ENCODE measurements at places on chromosomes 1 and 21. TPM values are rescaled to one million over a fixed set of nuclear protein-coding genes. Genes with fewer than 3 reads are reported as not detected.

Gene C1orf167
- total RNA-seq: not detected

Gene LCE1E
- not detected for total RNA-seq

Gene CTPS1
- 110 TPM for total RNA-seq

Gene CDCA8
- total RNA-seq: 3.8 TPM

Gene CDC20
- 14.9 TPM for total RNA-seq

Gene TACSTD2
- total RNA-seq: 0.47 TPM

Gene SPRR1A
- total RNA-seq: not detected

Gene CMPK1
- total RNA-seq: 204 TPM

Gene ZNHIT6
- 8.6 TPM for total RNA-seq

- H3K4me1 ChIP-seq: peaks cover 24% of the 10 kb centered on the region
- no peak overlapping the region for H3K27ac ChIP-seq
- H3K27me3 ChIP-seq: no peaks in the 10 kb centered on the region
- DNase-seq: no peak
- peak overlapping the region; percentile 43 for H3K4me3 ChIP-seq
These were observed 5.5 kb upstream of the PROX1 start for GRCh38 chr1:213982289-213982671.

DNA sequence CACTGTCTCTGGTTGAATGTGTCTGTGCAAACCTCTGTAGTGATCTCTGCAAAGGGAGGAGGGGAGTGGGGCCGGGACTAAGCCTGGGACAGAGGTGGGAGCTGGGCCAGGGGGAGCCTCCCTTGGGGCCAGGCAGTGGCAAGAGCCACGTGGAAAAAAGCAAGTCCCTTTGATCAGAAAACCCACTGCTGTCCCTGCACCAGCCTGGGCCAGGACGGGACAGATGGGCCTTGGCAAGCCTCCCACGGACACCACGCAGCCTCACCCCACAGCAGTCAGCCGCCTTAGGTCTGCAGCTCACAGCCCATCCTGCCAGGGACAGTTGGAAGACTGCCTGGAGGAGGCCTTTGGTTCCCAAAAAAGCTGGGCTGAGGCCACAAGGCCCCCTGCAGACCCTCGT, 11.7 kb upstream of the TRAPPC10 start:
- no peaks in the 10 kb centered on the region for H3K4me1 ChIP-seq
- no peaks in the 10 kb centered on the region for H3K36me3 ChIP-seq
- DNase-seq: peak; percentile 19
- no peaks in the 10 kb centered on the region for H3K27me3 ChIP-seq

DNA sequence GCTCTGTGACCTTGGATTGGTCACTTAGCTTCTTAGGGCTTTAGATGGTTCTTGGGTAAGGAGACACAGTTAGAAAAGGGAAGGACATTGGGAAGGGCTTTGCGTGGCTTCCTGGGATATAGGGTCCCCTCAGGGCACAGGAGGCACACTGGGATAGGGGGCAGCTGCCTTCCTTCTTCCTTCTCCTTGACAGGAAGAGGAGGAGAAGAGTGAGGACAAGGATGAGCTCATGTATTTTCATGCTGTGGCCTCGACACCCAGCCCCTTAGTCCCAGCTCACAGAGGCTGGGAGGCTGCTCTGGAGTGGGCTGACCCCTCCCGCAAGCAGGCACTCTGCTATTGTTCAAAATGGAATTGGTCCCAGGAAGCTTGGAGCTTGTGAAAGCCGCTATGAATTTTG, 45.7 kb upstream of the POU3F1 start:
- no peak overlapping the region for H3K4me3 ChIP-seq
- no peak for DNase-seq
- no peaks in the 10 kb centered on the region for H3K36me3 ChIP-seq
- H3K27ac ChIP-seq: no peak overlapping the region
- no peaks in the 10 kb centered on the region for H3K27me3 ChIP-seq

- H3K36me3 ChIP-seq: no peaks in the 10 kb centered on the region
- H3K27ac ChIP-seq: no peak overlapping the region
- DNase-seq: no peak
- no peak overlapping the region for H3K4me3 ChIP-seq
These were observed 18.2 kb upstream of the LAMTOR5 start for GRCh38 chr1:110425612-110426152.

GRCh38 chr1:2835650-2836159, 34.2 kb upstream of the TTC34 start:
- no peak overlapping the region for H3K27ac ChIP-seq
- H3K27me3 ChIP-seq: no peaks in the 10 kb centered on the region
- no peak for DNase-seq
- no peak overlapping the region for H3K4me3 ChIP-seq
- H3K4me1 ChIP-seq: no peaks in the 10 kb centered on the region

DNA sequence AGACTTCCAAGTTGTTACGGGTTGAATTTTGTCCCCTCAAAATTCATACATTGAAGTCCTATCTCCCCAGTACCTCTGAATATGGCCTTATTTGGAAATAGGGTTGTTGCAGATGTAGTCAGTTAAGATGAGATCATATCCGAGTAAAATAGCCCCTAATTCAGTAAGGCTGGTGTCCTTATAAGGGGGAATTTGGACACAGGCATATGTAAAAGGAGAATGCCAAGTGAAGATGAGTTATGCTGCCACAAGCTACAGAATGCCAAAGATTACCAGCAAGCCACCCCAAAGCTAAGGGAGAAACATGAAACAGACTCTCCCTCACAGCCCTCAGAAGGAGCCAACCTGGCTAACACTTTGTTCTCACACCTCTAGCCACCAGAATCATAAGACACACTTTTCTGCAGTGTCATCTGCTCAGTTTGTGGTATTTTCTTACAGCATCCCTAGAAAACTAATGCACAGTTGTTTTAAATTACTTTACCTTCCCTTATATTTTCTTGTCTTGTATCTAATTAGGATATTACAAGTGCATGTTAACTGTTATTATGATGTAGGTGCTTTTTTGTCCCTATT, 43.3 kb upstream of the PRDX6 start:
- H3K4me1 ChIP-seq: peaks cover 3% of the 10 kb centered on the region
- no peak overlapping the region for H3K4me3 ChIP-seq
- no peak overlapping the region for H3K27ac ChIP-seq
- no peak for DNase-seq
- no peaks in the 10 kb centered on the region for H3K36me3 ChIP-seq

DNA sequence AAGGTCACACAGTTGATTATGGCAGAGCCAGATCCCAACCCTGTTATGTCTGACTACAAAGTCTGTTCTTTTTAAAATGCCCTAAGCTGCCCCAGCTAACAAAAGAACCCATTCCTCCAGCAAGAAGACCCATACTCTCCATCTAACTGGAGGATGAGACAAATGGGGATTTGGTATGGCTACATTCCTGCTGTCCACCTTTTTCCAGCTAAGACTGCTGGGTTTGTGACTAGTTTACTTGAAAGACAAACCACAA, 112.8 kb downstream of the KIAA0319L start:
- no peak overlapping the region for H3K27ac ChIP-seq
- H3K4me3 ChIP-seq: no peak overlapping the region
- no peaks in the 10 kb centered on the region for H3K36me3 ChIP-seq
- H3K27me3 ChIP-seq: no peaks in the 10 kb centered on the region

DNA sequence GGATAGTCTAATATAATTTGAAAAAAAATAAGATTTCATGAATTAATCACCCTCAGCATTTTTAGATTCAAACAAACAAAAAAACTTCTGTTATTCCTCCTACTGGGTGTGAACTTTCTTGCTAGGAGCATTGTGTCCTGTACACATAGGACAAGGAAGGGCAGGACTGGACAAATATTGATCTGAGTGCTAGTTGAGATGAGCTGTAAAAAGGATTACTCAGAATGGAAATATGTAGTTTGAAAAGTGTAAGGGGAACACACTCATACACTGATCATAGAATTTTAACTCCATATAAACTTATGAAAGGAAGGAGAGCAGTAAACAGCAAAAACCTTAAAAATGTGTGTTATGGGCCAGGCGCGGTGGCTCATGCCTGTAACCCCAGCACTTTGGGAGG, 156.5 kb upstream of the ZNF648 start:
- H3K36me3 ChIP-seq: no peaks in the 10 kb centered on the region
- H3K4me1 ChIP-seq: no peaks in the 10 kb centered on the region
- no peak for DNase-seq
- no peak overlapping the region for H3K4me3 ChIP-seq
- no peak overlapping the region for H3K27ac ChIP-seq
- no peaks in the 10 kb centered on the region for H3K27me3 ChIP-seq

GRCh38 chr1:209627027-209627731, 25.0 kb downstream of the LAMB3 start:
- no peak overlapping the region for H3K27ac ChIP-seq
- no peak overlapping the region for H3K4me3 ChIP-seq
- no peaks in the 10 kb centered on the region for H3K36me3 ChIP-seq
- H3K4me1 ChIP-seq: no peaks in the 10 kb centered on the region

DNA sequence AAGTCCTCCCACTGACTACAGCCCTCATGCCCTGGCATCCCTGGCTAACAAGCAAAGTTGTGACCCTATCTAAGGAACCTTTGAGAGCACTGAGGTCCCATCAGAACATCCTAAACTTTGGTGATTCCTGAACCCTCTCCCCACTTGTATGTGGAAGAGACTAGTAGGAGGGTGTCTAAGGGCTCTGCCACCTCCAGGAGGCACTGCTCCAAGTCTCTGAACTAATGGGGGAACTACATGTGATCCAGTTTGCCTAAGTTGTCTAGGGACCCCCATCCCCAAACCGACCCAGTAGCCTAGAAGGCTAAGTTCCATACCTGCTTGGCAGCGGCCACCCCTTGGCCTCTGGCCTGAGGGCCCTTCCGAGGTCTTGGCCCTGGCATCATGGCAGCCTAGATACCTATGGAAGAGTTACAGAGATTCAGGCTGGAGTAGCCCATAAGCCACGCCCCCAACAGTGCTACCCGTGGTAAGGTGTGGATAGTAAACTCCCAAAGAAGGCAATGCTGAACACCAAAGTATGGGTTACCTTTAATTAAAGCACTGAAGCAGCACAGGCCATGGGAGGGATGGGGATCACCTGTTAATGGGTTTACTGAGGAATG, 1.7 kb downstream of the CC2D1B start:
- peaks cover 37% of the 10 kb centered on the region for H3K36me3 ChIP-seq
- H3K27ac ChIP-seq: no peak overlapping the region
- peak; percentile 50 for DNase-seq
- H3K27me3 ChIP-seq: no peaks in the 10 kb centered on the region

- no peak overlapping the region for H3K4me3 ChIP-seq
- no peak for DNase-seq
- H3K27me3 ChIP-seq: no peaks in the 10 kb centered on the region
These were observed 34.5 kb downstream of the AGPAT3 start for GRCh38 chr21:43899307-43900077.

DNA sequence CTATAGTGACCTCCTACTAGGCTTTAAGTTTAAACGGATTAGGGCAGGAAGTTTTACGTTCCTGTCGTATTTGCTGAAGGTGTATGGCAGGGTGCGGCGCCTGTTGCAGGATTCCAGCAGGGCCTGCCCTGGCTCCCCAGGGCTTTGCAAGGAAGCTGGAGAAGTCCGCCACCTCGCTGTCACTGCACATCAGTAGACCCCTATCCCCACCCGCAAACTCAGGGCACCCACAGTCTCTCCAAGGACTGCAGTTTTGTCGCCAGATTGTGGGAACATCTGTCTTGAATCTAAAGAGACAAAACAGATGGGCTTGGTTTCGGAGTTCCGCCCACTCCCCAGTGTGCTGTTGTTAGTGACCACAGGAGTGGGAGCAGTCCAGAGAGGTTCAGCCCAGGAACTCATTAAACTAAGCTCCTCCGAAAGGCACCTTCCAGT, 110.8 kb downstream of the CDC7 start:
- H3K27me3 ChIP-seq: no peaks in the 10 kb centered on the region
- H3K36me3 ChIP-seq: no peaks in the 10 kb centered on the region
- H3K4me3 ChIP-seq: no peak overlapping the region
- H3K4me1 ChIP-seq: no peaks in the 10 kb centered on the region
- no peak overlapping the region for H3K27ac ChIP-seq

GRCh38 chr1:5165762-5166161, 511.4 kb downstream of the AJAP1 start:
- no peak for DNase-seq
- no peaks in the 10 kb centered on the region for H3K36me3 ChIP-seq
- H3K4me3 ChIP-seq: no peak overlapping the region
- no peak overlapping the region for H3K27ac ChIP-seq
- no peaks in the 10 kb centered on the region for H3K4me1 ChIP-seq

DNA sequence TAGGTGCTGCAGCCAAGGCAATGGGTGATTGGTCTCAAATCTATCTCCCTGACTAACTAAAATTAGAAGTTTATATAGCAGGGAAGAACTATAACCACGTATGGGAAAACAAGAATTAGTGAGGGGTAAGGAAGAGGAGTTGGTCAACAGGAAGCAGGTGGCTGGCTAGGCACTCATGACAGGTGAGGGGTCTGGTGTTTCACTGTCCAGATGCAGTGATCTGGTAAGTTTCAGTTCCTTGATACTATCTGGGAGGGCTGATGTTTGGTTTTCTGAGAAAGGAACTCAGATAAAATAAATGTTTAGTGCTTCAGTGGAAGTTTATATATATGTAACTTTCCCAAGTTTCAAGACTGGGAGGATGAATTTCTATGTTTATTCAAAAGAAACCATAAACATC, 11.6 kb upstream of the POU2F1 start:
- H3K36me3 ChIP-seq: no peaks in the 10 kb centered on the region
- no peak overlapping the region for H3K4me3 ChIP-seq
- H3K27me3 ChIP-seq: no peaks in the 10 kb centered on the region
- no peak overlapping the region for H3K27ac ChIP-seq

DNA sequence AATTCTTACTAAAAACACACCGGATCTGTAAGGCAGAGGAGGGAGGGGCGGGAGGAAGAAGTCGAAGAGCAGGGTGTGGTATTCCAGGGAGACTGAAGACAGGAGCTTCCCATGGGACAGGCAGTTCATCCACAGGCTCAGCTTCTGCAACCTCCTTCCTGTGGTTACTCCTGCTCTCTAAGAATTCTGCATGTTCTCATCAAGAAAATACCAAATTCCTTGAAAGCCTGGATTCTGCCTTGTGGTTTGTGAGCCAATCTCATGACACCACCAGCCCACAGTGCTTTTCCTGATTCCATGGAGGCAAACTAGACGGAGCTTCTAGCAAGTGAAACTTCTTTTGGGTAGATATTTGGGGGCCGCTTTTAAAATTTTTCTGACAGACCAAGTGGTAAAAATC, 1.1 kb upstream of the ST6GALNAC3 start:
- no peak overlapping the region for H3K4me3 ChIP-seq
- H3K27ac ChIP-seq: no peak overlapping the region
- H3K36me3 ChIP-seq: no peaks in the 10 kb centered on the region
- no peaks in the 10 kb centered on the region for H3K27me3 ChIP-seq
- peaks cover 5% of the 10 kb centered on the region for H3K4me1 ChIP-seq
- no peak for DNase-seq

DNA sequence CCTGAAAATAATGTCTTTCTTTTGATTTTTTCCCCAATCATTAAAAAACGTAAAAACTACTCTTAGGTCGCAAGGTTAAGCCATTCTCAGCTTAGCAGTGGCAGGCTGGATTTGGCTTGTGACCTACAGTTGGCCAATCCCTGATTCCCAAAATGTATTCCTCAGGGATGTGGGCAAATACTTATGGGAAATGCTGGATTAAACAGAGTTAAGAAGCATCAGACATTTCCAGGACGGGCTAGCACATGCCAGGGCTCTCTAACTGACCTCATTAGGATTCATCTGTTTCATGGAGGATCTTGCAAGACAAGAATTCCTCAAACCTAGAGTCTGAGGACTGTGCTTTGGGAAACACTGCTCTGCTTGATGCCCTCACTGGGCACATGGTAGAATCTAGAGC, 982 bp upstream of the IL24 start:
- no peaks in the 10 kb centered on the region for H3K27me3 ChIP-seq
- H3K27ac ChIP-seq: no peak overlapping the region
- no peak for DNase-seq
